Upper lobe of right lung (tissue), 1 donor: ENCODE measurements at places on chromosomes 12 and 14.
A peak's percentile ranks its signal among the peaks of the same experiment; 100 is the strongest.

GRCh38 chr14:34219661-34220377 lies 242.2 kb downstream of the SPTSSA start:
- H3K4me3 ChIP-seq, result no peak overlapping the region
- no peaks in the 10 kb centered on the region for H3K4me1 ChIP-seq
- no peak overlapping the region for H3K27ac ChIP-seq

DNA sequence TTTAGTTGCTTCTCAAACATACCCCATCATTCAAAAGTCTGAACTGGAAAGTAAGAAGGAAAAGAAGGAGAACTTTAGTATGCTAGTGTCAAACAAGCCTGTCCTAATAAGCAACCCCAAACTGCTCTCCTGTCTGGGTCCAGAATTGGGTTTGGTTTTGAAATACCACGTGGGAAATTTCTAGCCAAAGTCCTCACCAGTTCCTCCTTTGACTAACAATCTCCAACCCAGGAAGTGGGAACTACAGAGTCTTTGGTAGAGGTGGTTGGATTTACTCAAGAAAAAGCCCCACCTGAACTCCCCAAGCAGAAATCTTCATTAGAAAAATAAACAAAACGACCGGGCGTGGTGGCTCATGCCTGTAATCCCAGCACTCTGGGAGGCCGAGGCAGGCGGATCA lies 17.4 kb upstream of the EIF4B start:
- no peaks in the 10 kb centered on the region for H3K4me1 ChIP-seq
- no peaks in the 10 kb centered on the region for H3K36me3 ChIP-seq
- H3K27ac ChIP-seq, result no peak overlapping the region
- no peaks in the 10 kb centered on the region for H3K27me3 ChIP-seq
- no peak overlapping the region for H3K4me3 ChIP-seq
- DNase-seq, result no peak

GRCh38 chr12:60257063-60257462 lies 661.2 kb downstream of the SLC16A7 start:
- no peak for DNase-seq
- H3K27me3 ChIP-seq, result no peaks in the 10 kb centered on the region
- no peaks in the 10 kb centered on the region for H3K36me3 ChIP-seq
- no peaks in the 10 kb centered on the region for H3K4me1 ChIP-seq

GRCh38 chr14:80427101-80427500 lies 215.8 kb upstream of the DIO2 start:
- no peaks in the 10 kb centered on the region for H3K27me3 ChIP-seq
- H3K4me1 ChIP-seq, result no peaks in the 10 kb centered on the region
- H3K4me3 ChIP-seq, result no peak overlapping the region

- H3K36me3 ChIP-seq, result no peaks in the 10 kb centered on the region
- no peaks in the 10 kb centered on the region for H3K4me1 ChIP-seq
- no peak overlapping the region for H3K4me3 ChIP-seq
- H3K27ac ChIP-seq, result no peak overlapping the region
- peaks cover 4% of the 10 kb centered on the region for H3K27me3 ChIP-seq
Observed at GRCh38 chr12:1836854-1837421, 16.6 kb downstream of the LRTM2 start.

DNA sequence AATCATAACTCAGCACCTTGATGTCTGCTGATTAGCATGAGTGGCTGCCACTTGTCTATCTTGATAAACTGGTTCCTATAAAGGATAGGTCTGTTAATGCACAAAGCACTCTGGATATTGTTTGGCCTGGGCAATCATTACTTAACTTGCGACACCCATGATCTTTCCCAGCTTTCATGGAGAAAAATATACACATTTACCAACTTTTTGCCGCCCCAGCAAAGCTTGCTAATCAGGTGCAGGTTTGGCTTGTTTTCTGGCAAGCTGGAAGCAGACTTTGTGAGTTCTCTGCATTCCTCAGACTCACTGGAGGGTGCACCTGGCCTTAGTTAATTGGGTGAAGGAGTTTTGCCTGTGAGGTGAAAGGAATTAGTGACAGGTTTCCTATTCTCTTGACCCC lies 1126.4 kb upstream of the FLRT2 start:
- H3K36me3 ChIP-seq, result no peaks in the 10 kb centered on the region
- no peaks in the 10 kb centered on the region for H3K4me1 ChIP-seq
- H3K4me3 ChIP-seq, result no peak overlapping the region
- no peaks in the 10 kb centered on the region for H3K27me3 ChIP-seq

- no peak overlapping the region for H3K27ac ChIP-seq
- no peaks in the 10 kb centered on the region for H3K4me1 ChIP-seq
- no peaks in the 10 kb centered on the region for H3K36me3 ChIP-seq
- H3K4me3 ChIP-seq, result no peak overlapping the region
Observed at GRCh38 chr12:546920-547845, 87.4 kb downstream of the B4GALNT3 start.

- peak; percentile 52 for DNase-seq
- peaks cover 69% of the 10 kb centered on the region for H3K36me3 ChIP-seq
- no peak overlapping the region for H3K27ac ChIP-seq
- H3K4me1 ChIP-seq, result peaks cover 9% of the 10 kb centered on the region
- no peaks in the 10 kb centered on the region for H3K27me3 ChIP-seq
Observed at GRCh38 chr12:113277511-113277910, 56.2 kb downstream of the TPCN1 start.
